ENCODE measurements at places on chromosomes 1 and 21.

- DNase-seq: no peak
Observed at GRCh38 chr1:152047413-152047729, 10.6 kb upstream of the S100A11 start.

GRCh38 chr1:30756545-30757351 is 826 bp downstream of the LAPTM5 start:
- DNase-seq: no peak

- DNase-seq: no peak
Observed at GRCh38 chr1:223776826-223777454, 64.6 kb downstream of the CAPN2 start.

DNA sequence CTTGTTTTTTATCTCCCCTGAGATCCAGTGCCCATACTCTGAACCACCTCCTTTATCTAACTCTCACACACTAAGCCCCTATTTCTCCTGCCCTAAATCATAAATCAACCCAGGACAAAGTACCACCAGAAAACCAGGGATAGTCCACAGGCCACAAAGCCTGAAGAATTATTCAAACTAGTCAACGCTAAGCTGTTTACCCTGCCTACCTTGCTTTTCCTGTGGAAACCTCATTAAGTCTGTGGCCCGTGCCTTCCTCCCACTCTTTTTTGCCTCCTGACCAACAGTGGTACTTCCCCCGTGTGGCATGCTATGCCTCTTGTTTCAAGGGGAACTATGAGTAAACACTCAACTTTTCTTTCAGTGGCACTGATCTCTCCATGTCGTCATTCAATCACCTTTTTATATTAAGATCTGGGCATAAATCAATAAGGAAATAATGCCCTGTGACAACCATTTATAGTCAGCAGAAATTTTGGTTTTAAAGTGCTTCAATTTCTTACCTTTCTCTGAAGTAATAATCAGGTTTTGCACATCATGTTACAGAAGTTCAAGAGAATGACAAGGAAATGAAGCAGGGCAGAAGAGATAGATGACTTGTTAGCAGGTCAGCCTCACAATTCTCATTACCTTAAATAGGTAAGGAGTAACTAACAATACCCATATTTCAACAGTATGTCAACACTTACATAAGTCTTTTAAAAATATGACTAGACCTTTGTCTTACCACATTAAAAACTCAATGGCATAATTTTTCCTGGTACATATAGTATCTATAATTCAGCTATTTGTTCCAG is 32.1 kb downstream of the EYA3 start:
- no peak for DNase-seq

- no peak for DNase-seq
Observed at GRCh38 chr1:98298319-98298718, 363.2 kb upstream of the SNX7 start.

GRCh38 chr1:44557778-44558177 is 116.5 kb downstream of the TMEM53 start:
- DNase-seq: no peak

DNA sequence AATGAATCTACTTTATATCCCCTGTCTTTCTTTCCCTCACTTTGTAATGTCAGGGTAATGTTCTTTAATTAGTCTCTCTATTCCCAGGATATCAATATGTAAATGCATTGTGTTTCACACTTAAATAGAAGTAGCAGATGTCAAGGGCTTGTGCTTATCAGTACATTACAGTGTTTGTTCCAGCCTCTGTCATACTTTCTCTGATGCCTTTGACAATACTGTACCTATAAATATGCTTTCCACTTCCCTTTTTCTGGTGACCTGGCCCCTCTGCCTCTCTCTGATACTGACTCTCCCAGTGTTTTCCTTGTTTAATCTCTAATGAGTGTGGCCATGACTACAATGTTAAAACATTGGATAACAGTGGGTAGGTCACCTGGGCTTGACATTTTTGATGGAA is 862.0 kb upstream of the NEGR1 start:
- no peak for DNase-seq

All from NCI-H1436 treated with DMSO at 0.1 percent for 48 hours (cell line).